ENCODE measurements at places on chromosomes 5 and 9.

DNA sequence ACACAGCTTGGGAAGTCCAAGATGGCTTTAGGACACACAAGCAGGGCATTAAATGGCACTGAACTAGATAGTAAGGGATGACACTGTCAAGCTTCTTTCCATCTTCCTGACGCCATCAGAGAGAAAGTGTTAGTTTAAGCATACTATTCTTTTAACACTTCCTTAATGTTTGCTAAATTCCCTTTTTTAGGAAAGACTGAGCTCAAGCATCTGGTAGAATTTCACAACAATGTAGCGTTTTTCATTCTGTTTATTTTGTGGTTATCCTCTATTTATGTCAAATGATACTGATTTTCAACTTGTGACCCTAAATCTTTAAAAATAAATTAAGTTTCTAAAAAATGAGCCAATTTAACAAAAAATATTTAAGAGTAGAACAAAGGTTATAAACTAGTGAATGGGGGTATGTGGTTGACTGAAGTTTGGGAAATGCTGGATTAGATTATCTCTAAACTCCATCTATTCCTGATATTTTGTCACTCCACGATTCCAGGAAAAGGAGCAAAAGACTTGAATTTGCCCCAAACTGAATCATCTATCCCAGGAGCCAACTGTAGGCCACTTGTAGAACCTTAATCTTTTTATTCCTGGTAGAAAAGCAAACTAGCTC, 147.4 kb upstream of the KLF9 start:
- no peak for DNase-seq

- DNase-seq: no peak
Observed at GRCh38 chr5:42061121-42061520, 136.0 kb downstream of the FBXO4 start.

- DNase-seq: no peak
Observed at GRCh38 chr9:106843371-106843770, 19.6 kb upstream of the ZNF462 start.

DNA sequence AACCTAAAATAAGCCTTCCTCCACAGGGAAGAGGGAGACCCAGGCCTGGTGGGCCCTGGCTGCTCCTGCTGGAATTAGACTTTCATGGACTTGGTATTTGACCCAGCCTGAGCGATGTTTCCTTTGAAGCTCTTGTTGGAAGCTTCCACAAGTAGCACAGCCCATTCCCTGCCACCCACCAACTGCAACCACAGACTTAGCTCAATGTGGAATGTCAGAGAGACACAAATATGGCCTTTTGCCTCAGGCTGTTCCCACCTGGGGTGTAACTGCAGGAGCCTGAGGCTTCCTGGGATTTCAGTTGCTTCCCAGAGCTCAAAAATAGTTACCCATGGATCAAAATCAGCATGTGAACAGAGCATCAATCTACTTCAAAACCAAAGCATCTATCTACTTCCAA, 70.3 kb upstream of the LHFPL2 start:
- DNase-seq: no peak

DNA sequence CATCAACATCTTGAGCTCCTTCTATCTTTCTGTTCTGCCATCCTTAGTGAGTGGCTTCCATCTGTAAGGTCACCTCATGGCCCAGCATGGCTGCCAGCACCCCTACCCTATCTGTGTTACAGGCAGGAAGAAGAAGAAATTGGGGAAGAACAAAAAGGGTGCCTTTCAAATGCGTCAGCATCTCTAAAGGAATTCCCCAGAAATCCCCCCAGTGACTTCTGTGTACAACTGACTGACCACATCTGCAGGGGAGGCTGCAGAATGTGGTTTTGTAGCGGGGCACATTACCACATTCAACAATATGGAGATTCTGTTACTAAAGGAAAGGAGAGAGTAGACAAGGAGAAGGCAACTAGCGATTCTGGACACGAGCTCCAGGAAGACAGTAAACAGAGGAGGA, 40.1 kb downstream of the ALG2 start:
- DNase-seq: no peak

DNA sequence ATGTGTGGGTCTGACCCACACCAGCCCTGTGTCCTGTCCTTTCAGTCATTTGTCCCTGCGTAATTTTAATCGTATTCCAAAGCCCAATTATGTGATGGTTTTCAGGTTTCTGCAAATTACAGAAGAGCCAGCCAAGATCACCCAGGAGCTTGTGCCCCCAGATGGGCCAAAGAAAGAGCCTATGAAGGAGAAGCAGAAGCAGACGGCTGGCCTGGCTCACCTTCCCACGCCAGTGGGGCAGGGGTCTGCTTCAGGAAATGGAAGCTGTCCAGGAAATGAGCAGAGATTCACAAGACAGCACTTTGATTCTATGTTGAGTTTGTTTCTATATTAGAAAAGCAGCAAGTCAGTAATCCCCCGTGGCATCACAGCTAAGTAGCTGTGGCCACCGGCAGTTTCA, 11.7 kb downstream of the S1PR3 start:
- no peak for DNase-seq

Data from esophagus squamous epithelium (tissue), 5 donors.